Muscle of arm (tissue), 14 donors: ENCODE measurements at places on chromosomes 1 and 21. TPM values are rescaled to one million over a fixed set of nuclear protein-coding genes. Genes with fewer than 3 reads are reported as not detected.

The DENND2C gene
- not detected for polyA plus RNA-seq

The DIRAS3 gene
- 7.6 TPM for polyA plus RNA-seq

- no peak for DNase-seq
These were observed 25.4 kb downstream of the SYT6 start for GRCh38 chr1:114128293-114128692.

GRCh38 chr1:48726139-48726538 is 50.6 kb downstream of the BEND5 start:
- no peak for DNase-seq

The ADGRB2 gene
- 9.5 TPM for polyA plus RNA-seq

DNA sequence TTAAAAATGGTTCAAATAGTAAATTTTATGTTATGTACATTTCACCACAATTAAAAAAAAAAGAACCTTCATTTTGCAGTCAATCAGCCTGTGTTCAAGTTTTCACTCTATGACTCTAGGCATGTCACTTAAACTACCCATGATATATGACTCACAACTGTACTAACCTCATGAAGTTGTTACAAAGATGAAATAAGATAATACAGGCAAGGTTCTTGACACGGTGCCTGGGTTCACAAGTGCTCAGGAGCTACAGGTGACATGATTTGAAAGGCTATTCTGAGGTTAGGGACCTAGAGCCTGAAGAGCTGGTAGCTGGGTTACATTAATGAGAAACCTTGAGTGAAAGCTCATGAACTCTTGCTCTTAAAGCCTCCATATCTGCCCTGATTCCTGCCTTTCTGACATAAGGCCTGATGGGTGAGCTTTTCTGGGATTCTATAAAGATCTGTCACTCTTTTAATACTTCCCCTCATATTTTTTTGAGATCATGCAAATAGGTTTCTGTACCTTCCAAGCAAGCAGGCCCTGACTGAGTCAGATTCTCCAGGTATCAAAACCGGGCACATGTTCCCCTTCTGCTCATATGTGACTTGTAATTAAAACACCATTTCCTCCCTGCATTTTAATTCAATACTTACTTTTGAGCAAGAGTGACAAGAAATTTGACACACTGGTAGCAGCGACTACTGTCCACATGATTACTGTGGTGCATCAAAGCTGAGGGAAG is 34.0 kb downstream of the PCSK9 start:
- no peak for DNase-seq

DNA sequence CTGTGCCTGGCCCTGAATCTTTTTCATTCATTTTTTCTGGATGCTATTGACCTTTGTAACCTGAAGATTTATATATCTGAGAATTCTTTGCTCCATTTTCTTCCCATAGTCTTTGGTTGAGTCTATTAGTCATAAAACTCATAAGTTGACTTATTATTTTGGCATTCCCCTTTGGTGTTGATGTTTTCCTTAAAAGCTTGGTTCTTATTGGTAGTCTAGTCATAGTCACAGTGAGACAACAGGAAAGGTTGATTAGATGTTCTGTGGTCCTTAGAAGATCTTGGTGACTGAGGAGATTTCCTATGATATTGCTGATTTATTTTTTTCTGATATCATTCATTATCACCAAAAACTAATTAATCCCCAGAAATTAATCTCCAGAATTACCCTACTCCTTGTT is 86.2 kb downstream of the PTPRC start:
- DNase-seq, result no peak

The USF1 gene
- 29.7 TPM for polyA plus RNA-seq

The HSF2BP gene
- polyA plus RNA-seq, result 0.85 TPM

The B3GALT5 gene
- 1.1 TPM for polyA plus RNA-seq

The RNASEL gene
- not detected for polyA plus RNA-seq

DNA sequence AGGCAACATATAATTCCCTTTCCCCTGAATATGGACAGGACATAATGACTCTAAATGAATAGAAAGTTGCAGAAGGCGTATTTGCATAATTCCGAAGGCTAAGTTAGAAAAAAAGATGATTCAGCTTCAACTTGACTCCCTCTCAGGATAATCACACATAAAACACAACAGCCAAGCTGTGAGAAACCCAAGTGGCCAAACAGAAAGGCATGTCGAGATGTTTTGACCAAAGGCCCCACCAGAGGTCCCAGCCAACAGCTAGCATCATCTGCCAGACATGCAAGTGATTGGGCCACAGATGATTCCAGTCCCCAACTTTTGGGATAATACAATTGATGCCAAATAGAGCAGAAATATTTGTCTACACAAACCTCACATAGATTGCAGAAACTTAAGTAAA is 444.9 kb downstream of the LTN1 start:
- DNase-seq, result no peak

The VSIG8 gene
- polyA plus RNA-seq, result not detected

The RORC gene
- 7.5 TPM for polyA plus RNA-seq

The TACSTD2 gene
- 0.20 TPM for polyA plus RNA-seq

- no peak for DNase-seq
These were observed 28.9 kb upstream of the DMRTB1 start for GRCh38 chr1:53430261-53430660.

- no peak for DNase-seq
These were observed 4.6 kb upstream of the UMODL1 start for GRCh38 chr21:42066521-42066920.

DNA sequence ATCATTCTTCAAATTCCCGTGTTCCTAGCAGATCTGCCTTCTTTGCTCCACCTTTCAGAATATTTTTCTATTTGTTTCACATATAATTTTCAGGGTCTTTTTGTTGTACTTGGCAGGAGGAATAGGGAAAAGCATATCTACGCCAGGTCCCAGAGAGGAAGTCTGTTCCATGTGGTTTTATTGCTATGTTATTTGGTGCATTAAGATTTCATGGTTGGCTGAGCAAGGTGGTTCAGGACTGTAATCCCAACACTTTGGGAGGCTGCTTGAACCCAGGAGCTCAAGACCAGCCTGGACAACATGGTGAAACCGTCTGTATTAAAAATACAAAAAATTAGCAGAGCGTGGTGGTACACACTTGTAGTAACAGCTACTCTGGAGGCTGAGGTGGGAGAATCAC is 36.1 kb downstream of the COL6A1 start:
- DNase-seq, result no peak

DNA sequence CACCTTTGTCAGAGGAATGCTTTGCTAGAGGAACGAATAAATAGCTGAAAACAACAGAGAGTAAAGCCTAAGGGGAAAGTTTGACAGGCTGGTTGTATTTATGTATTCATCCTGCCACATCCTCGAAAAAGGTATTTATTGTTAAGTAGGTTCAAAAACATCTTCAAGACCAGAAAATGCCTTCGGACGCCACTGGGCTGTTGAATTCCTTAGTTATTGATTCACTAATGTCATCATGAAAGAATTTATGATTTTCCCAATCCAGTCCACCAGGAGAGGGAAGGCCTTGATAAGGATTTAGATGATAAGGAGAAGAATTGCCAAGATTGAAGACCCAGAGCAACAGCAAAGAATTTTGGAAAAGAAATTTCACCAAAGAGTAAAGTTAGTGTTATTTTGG is 35.2 kb upstream of the MAB21L3 start:
- DNase-seq, result no peak

The GPA33 gene
- 0.15 TPM for polyA plus RNA-seq

The ZFYVE9 gene
- 22.4 TPM for polyA plus RNA-seq

GRCh38 chr1:241356519-241357365 is at the start of gene RGS7:
TSS of gene RGS7 (minus strand) at chr1:241357205.
- DNase-seq, result peak; percentile 30

- no peak for DNase-seq
These were observed 1019.6 kb downstream of the PLA2G4A start for GRCh38 chr1:187848321-187848720.

The SPTA1 gene
- polyA plus RNA-seq, result 3.8 TPM

GRCh38 chr1:236288620-236288976 is 6.8 kb upstream of the ERO1B start:
- no peak for DNase-seq

DNA sequence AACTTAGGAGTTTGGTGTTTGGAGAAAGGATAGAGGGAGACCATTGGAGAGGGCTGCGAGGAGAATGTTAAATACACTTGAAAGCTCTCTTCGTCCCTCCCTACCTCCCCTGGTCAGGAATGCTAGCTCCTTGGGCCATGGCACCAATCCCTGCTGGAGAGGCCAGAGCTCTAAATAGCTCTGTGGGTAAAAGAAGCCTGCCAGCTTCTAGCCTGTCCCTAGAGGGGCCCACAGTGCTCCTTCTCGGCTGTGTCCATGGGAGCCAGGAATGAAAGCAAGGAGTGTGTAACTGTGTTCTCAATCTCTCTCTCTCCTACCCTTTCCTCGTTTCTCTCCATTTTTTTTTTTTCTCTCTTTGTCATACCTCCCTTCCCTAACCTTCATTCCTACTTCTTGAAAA is at the start of gene CCDC190:
Gene CCDC190, minus strand, starts transcription at position 75 of the 400 bp plus-strand sequence. CDS start 1,529 bp downstream, outside the sequence.
- no peak for DNase-seq

DNA sequence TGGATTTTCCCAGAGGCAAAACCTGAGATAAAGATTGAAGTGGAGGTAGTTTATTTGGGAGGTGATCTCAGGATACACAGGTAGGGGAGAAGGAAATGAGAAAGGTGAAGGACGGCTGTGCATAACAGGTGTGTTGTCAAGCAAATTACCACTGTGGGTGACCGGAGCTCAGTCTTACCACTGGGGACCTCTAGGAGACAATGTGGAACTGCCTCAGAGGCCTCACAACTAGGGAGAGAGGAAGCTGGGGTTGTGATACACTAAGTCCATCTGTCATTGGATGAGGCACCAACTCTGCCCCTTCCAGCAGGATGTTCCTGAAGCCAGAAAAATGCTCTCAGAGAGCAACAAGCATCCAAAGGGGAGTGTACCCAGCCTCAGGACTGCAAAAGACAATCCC is 32.6 kb downstream of the GRIK3 start:
- DNase-seq, result no peak

DNA sequence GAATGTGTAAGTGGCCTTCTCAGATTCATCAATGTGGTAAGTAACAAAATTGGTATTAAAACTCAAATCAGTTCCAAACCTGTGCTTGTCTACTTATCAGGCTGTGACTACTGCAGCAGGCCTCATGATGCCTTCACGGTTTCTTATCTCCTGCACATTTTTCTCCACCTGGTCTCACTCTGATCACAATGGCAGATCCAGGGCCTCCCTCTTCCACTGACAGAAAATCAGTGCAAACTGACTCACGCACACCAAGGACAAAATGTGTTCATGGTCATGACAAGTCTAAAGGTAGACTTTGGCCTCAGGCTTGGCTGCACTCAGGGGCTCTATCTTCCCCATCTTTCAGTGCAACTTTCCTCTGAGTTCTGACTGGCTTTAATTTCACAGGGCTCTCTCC is 56.7 kb upstream of the ATP1A1 start:
- no peak for DNase-seq
